H1 (cell line): ENCODE measurements at places on chromosomes 4 and X. TPM values are rescaled to one million over a fixed set of nuclear protein-coding genes. Genes with fewer than 3 reads are reported as not detected.

DNA sequence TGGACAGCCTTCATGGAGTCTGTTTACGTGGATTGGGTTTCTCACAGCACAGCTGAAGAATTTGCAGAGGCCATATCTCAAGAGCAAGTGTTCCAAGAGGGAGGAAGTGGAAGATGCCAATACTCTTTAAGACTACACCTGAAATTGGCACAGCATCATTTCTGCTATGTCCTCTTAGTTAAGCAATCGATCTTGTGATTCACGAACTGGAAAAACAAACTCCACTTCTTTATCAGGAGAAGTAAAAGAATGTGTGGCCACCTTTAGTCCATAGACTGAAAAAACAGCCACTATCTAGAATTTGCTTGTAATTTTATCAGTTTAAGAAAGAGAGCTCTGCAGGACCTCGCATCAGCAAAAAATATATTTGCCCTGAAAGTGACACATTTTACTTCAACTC, 473.1 kb upstream of the ATOH1 start:
- no peak overlapping the region for H3K4me3 ChIP-seq
- DNase-seq, result no peak
- H3K27ac ChIP-seq, result no peak overlapping the region
- no peaks in the 10 kb centered on the region for H3K27me3 ChIP-seq
- no peaks in the 10 kb centered on the region for H3K36me3 ChIP-seq

Gene SYTL4
- polyA plus RNA-seq, result 0.09 and 0.11 TPM in 2 replicates

DNA sequence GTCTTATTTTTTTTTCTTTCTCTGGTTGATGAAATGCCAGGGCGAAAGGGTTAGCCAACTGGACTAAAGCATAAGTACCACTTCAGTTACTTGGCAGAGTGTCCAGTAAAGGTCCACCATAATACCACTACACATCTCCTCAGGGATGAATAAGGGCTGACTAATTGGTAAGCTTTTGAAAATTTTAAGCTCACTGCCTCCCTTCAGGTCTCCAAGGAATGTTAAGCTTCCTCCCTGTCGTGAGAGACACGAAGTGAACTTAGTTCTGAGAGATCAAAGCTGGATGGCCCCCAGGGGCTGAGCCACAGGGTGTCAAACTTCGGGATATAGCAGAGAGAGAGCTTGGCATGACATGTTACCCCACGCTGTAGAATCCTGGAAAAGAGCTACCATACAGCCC, 111.4 kb downstream of the VSIG4 start:
- H3K4me3 ChIP-seq, result no peak overlapping the region
- no peak for DNase-seq
- H3K4me1 ChIP-seq, result no peaks in the 10 kb centered on the region
- H3K36me3 ChIP-seq, result no peaks in the 10 kb centered on the region
- H3K27ac ChIP-seq, result no peak overlapping the region

Gene GNPDA2
- polyA plus RNA-seq, result 1.4 and 3.0 TPM in 2 replicates

Gene SPATA18
- polyA plus RNA-seq, result 1.4 and 1.5 TPM in 2 replicates
